Cardiac septum (tissue), 1 donor: ENCODE measurements at places on chromosomes 16 and 17. TPM values are rescaled to one million over a fixed set of nuclear protein-coding genes. Genes with fewer than 3 reads are reported as not detected.

PDE6G gene
- total RNA-seq, result not detected

IKZF3 gene
- 0.51 TPM for total RNA-seq

CENPX gene
- total RNA-seq, result 22.8 TPM

IL17C gene
- total RNA-seq, result not detected

RCVRN gene
- total RNA-seq, result 0.70 TPM

SERPINF2 gene
- 1.2 TPM for total RNA-seq

GPR142 gene
- total RNA-seq, result 0.16 TPM

ABCA9 gene
- total RNA-seq, result 6.0 TPM

HIGD1B gene
- total RNA-seq, result 10.3 TPM

MPV17L gene
- 5.4 TPM for total RNA-seq

POLR3K gene
- 9.2 TPM for total RNA-seq

SMIM36 gene
- not detected for total RNA-seq

TRIM72 gene
- total RNA-seq, result 2.4 TPM

RAMP2 gene
- total RNA-seq, result 45.8 TPM

JPT1 gene
- total RNA-seq, result 15.2 TPM

CA7 gene
- total RNA-seq, result not detected

NACA2 gene
- not detected for total RNA-seq

OTOP2 gene
- not detected for total RNA-seq

PPP1R1B gene
- total RNA-seq, result 1.2 TPM

KRTAP2-3 gene
- not detected for total RNA-seq

TPSAB1 gene
- 4.1 TPM for total RNA-seq

ACE gene
- 11.6 TPM for total RNA-seq

LGALS9B gene
- total RNA-seq, result not detected

TK1 gene
- total RNA-seq, result 1.2 TPM

FLYWCH1 gene
- 43.5 TPM for total RNA-seq

DHRS7C gene
- total RNA-seq, result 0.89 TPM

ABHD15 gene
- 5.8 TPM for total RNA-seq

PLLP gene
- 1.2 TPM for total RNA-seq

HOXB4 gene
- 1.6 TPM for total RNA-seq

DLX4 gene
- 0.16 TPM for total RNA-seq

RASL10B gene
- total RNA-seq, result 22.0 TPM

ASPHD1 gene
- total RNA-seq, result 0.38 TPM

HOXB5 gene
- total RNA-seq, result not detected

DNASE1L2 gene
- 0.57 TPM for total RNA-seq

DPEP3 gene
- total RNA-seq, result not detected

KLHL10 gene
- total RNA-seq, result not detected

SHISA6 gene
- total RNA-seq, result 0.35 TPM

PARD6A gene
- 3.4 TPM for total RNA-seq

FBXL20 gene
- total RNA-seq, result 11.0 TPM

DOC2B gene
- total RNA-seq, result 6.4 TPM

CTRB1 gene
- total RNA-seq, result not detected

AANAT gene
- not detected for total RNA-seq

TBC1D3G gene
- total RNA-seq, result not detected
